ENCODE measurements at places on chromosomes 3 and 15.

GRCh38 chr15:30001602-30002001, 81.2 kb upstream of the GOLGA8J start:
- peak; percentile 90 for DNase-seq

GRCh38 chr3:73513260-73513659, 111.5 kb downstream of the PDZRN3 start:
- DNase-seq: no peak

DNA sequence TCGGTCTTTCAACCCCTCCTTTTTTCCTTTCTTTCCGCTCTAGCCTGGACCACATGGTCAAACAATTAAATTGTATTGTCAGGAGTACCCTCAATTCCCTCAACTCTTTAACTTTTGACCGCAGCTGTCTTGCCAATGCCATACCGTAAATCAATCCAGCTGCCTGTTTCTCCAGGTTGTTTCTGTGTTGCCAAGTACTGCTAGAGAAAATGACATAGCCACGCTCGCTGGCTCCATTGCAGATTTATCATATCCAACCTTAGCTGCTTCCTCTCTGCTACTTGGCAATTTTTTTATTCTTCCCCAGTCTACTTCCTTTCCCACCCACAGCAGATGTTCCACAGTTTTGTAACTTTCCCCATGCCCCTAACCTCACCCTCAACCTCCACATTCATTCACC, 60.0 kb downstream of the ZNF385D start:
- no peak for DNase-seq

GRCh38 chr15:43414196-43414595, 43.3 kb downstream of the TUBGCP4 start:
- DNase-seq: no peak

- DNase-seq: no peak
Observed at GRCh38 chr15:69908590-69909420, 188.9 kb downstream of the TLE3 start.

GRCh38 chr15:71330638-71331162, 215.4 kb downstream of the THSD4 start:
- no peak for DNase-seq
